ENCODE measurements at places on chromosomes 3 and 15.

GRCh38 chr15:36066757-36067156 is 512.7 kb upstream of the CDIN1 start:
- no peak for DNase-seq

GRCh38 chr3:179266701-179267211 is 15.8 kb upstream of the KCNMB3 start:
- no peak for DNase-seq

DNA sequence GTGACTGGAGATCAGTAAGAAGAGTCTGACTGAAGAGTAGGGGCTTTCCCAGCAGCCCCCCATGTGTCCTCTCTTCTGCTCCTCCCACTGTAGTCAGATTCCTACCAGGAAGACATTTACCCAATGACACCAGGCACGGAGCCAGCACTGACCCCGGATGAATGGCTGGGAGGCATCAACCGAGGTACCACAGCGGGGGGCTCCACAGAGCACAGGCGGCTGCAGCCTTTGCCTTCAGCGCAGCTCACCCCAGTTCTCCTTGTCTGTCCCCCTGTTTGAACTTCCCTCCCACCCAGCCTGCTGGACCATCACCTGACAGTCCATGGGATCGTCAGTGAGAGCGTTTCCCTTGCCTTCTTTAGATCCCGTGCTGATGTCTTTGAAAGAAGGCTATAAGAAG is 101.6 kb downstream of the ANP32A start:
- DNase-seq, result no peak

DNA sequence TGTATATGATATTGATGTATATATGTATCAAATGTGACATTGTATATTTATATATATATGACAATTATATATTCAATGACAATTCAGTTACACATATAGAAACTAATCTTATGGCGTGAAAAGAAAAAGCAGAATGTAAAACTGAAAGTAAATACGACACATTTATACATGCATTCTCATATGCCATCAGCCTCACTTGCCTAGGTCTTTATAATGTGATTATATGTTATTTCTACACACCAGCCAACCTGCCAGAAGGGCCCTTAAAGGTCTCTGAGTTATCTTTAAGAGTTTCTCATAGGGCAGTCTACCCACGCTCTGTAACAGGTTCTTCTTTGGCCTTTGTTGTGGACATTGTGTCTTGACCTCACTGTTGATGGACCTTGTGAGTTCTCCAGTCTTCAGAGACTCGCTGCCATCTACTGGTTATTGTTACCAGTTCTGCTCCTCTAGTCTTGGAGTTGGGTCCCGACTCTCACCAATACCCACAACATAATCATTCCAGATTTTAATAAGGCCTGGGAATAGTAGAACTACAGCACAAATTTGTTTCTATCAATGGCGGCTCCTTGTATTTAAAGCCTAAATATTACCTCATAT is 371.5 kb upstream of the GOLIM4 start:
- no peak for DNase-seq

DNA sequence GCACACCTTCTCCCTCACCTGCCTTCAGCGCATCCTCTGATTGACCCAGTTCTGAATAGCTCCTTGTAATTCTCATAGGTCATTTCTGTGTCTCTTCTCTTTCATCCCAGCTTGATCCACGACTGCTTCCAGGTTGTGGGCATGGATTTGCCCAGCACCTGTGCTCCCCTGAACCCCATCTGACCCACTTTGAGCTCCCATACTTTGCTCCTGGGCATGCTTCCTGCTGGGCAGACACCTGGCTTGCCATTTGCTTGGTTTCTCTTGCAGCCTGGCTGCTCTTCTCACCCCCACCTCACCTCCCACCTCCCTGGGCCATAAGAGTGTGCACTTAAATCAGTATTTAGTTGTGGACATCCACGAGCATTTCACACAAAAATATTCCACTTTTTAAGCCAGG is 635.5 kb downstream of the TBL1XR1 start:
- no peak for DNase-seq

Measured in T-helper 22 cell (primary cell).